Posterior cingulate gyrus (tissue), 11 donors: ENCODE measurements at places on chromosomes 4 and X.

DNA sequence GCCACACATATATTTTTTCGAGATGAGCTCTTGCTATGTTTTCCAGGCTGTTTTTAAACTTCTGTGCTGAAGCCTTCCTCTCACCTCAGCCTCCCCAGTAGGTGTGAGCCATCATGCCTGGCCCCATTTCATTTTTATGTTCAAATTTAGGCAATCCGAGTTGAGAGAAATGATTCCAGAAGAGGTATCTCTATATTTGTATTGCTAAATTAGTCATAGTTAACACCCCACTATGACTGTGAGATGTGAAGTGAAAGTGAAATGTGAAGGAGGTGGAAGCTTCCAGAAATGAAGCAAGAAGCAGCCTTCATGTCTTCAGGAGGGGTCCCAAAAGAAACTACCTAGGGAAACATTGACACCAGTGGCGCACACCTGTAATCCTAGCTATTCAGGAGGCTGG, 17.7 kb downstream of the APELA start:
- no peak for DNase-seq

GRCh38 chrX:5936438-5936837, 292.2 kb downstream of the NLGN4X start:
- DNase-seq: no peak

- DNase-seq: no peak
Observed at GRCh38 chrX:140141444-140142029, 176.2 kb upstream of the CXorf66 start.

DNA sequence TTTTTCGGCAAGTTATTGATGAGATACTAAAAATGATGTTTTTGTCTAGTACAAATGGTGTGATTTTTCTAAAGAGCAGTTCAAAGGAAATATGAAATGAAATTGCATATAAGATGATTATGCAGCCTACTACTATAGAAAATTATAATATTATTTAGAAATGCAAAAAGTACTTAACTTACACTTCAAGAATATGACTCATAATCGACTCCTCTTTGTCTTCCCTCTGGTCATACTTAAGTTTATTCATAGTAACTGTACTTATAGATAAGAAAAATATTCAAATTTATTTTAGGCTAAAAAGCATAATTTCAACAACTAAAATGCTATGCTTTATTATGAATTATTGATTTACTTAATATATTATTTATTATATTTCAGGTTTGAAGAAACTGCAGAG, 33.2 kb downstream of the CEP44 start:
- DNase-seq: no peak

DNA sequence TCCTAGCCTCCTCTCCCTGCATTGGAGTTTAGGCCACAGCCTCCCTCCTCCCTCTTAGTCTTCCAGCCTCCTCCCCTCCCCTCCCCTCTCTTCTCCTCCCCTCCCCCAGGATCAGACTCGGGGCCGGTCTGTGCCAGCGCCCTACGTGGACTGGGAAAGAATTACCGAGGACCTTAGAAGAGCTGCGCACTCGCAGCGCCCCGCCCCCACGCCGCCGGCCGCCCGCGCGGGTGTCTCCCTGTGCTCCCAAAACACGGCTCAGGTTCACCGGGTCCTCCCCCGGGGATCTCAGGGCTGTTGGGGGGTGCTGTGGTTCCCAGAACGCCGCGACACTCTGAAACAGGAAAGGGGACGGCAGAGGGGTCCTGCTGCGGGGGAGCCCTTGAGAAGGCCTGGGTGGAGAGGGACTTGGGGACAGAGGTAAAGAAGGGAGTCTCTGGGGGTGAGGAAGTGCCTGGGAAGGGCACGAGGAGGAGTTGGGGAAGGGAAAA, 122.3 kb upstream of the TBL1X start:
- peak; percentile 57 for DNase-seq

DNA sequence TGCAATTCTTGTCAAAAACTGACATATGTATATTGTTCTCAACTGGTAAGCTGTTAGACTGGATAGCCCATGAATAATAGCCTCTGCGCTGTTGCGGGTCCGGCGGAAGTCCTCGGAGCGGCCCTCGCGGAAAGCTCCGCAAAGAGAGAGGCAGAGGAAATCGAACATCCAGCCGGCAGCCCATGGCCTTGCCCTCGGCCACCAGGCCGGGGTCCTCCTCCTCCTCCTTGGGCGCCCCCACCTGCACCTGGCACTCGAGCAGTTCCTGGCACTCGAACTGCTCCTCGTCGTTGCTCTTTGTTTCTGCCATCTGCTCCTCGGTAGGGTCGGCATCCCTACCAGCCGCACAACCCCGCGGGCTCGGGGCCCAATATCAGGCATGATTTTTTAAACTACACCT, 1176.3 kb downstream of the PCDH18 start:
- DNase-seq: no peak

GRCh38 chrX:93580634-93581033, 92.7 kb downstream of the NAP1L3 start:
- DNase-seq: no peak

DNA sequence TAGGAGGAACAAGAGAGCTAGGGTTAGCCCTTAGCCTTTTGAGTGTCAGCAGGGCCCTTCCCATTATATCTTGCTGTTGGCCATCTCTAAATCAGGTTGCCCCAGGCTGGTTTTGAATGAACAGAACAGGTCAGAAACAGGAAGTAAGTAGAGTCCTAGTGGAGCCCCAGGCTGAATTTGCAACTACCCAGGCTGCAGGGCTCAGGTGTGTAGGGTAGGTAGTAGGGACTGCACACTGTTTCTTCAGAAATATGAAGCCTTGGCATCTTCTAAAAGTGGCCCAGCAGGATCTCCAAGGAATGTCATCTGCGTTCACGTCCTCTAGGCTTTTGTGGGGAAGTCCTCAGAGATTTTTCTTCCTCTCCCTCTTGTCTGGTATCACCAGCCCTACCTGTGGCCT, 90.2 kb downstream of the ADGRG4 start:
- no peak for DNase-seq

DNA sequence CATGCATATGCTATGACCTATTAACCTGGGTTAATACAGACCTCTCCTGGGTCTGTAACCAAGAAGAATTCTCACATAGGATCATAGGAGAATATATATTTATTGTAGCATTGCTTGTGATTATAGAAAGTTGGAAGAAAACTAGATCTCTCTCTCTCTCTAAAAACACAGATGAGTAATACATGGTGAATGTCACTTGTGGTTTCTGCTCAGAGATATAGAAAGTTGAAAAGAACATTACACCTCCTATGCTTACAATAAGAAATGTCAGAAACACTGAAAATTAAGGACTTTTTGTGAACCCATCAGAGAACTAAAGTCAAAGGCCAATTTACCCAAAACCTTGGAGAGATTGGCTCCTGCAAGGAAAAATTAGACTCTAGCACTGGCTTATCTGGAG, 1389.5 kb downstream of the FAM133A start:
- no peak for DNase-seq

GRCh38 chr4:174263445-174263736, 20.1 kb downstream of the FBXO8 start:
- DNase-seq: no peak

- DNase-seq: no peak
Observed at GRCh38 chrX:24146283-24146949, 3.1 kb upstream of the ZFX start.

DNA sequence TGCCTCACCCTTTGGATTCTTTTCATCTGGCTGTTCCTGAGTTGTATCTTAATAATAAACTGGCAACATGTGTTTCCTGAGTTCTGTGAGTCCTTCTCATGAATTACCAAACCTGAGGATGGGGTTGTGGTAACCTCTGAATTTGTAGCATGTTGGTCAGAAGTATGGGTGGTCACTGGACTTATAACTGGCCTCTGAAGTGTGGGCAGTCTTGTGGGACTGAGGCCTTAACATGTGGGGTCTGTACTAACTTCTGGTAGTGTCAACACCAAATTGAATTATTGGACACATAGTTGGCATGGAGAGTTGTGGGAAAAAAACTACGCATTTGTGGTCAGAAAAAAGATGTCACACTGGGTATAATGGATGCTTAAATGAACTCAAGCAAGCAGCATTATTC, 45.0 kb upstream of the TNIP3 start:
- DNase-seq: no peak

DNA sequence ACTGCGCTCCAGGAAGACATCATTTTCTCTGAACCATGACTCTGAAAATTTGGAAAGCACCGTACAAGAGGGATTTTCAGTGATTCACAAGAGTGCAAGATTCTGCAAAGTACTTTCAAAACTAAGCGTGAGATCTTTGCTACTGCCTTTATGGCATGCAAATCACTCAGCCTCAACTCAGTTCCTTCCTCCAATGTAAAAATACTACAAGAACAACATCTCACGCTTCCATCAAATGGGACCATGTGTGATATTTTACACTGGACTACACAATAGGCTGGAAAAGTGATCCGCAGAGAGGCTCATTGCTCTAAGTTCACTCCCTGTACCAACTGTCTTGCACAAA, 674 bp upstream of the IL15 start:
- no peak for DNase-seq
